ENCODE measurements at places on chromosomes 13 and 19. TPM values are rescaled to one million over a fixed set of nuclear protein-coding genes. Genes with fewer than 3 reads are reported as not detected.

The HSH2D gene
- polyA plus RNA-seq, result 0.39 TPM

The KLK10 gene
- not detected for polyA plus RNA-seq

- no peak for DNase-seq
These were observed 17.1 kb downstream of the PEG3 start for GRCh38 chr19:56823417-56823816.

DNA sequence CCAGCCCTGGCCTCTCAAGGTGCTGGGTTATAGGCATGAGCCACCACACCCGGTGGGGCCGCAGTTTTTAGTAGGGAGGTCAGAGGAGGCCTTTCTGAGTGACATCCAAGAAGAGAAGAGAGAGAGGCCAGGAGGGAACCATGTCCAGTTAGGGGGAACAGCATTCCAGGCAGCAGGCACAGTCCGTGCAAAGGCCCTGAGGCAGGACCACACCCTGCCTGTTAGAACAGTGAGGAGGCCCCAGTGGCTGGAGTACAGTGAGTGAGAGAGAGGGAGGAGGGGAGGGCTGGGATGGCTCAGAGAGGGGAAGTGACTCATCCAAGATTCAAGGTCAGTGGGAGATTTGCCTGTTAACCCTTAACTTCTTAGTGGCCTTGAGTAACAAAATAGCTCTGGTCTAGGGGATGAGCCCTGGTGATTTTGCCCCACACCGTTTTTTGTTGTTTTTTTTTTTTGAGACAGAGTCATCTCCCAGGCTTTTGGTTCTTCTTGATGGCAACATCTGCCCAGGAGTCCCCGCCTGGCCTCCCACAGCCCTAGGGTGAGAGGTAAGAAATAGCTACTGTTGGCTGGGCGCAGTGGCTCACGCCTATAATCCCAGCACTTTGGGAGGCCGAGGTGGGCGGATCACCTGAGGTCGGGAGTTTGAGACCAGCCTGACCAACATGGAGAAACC is 2.7 kb upstream of the PLIN3 start:
- DNase-seq, result no peak

DNA sequence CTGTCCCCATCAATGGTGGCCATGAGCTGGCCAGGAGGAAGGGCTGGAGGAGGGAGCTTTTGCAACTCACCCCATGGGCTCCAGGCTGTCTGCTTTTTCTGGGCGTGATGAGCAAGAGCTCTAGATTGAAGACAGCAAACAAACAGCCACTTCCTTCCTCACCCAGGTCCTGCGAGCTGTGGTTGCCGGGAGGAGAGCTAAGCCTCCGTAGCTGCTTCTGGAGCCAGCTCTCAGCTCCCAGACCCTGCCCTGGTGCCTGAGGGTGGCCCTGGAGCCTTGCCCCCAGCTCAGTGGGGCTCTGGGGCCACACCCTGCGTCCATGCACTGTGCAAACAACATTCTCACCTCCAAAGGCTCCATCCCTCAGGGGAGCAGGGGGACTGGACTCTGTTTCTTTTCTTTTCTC is 6.2 kb downstream of the MYO1F start:
- DNase-seq, result no peak

GRCh38 chr13:22086597-22087330 is 415.9 kb downstream of the FGF9 start:
- peak; percentile 61 for DNase-seq

The BORA gene
- polyA plus RNA-seq, result 4.3 TPM

- no peak for DNase-seq
These were observed 1026.8 kb upstream of the MIR17HG start for GRCh38 chr13:90320664-90321063.

The SMIM44 gene
- polyA plus RNA-seq, result not detected

The CGB3 gene
- polyA plus RNA-seq, result not detected

DNA sequence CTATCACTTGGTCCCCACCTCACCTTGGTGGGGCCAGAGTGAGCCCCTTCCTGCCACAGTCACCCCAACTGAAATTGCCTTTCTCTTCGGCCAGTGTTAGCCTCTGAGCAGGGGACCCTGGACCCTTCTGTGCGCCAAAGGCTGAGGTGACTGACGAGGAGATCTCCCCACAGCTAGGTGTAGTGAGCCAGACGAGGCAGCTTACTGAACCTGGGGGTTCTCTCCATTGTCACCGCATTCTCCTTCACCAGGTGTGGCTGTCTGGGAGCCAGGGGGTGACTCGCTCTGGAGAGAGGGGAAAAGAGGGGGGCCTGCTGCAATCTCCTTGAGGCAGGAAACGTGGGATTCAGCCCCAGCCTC is 1.3 kb downstream of the RPS28 start:
- no peak for DNase-seq

The ZNF557 gene
- polyA plus RNA-seq, result 5.5 TPM

The DCT gene
- polyA plus RNA-seq, result 0.20 TPM

- DNase-seq, result peak; percentile 48
These were observed 676.7 kb upstream of the SPRY2 start for GRCh38 chr13:81017513-81018152.

DNA sequence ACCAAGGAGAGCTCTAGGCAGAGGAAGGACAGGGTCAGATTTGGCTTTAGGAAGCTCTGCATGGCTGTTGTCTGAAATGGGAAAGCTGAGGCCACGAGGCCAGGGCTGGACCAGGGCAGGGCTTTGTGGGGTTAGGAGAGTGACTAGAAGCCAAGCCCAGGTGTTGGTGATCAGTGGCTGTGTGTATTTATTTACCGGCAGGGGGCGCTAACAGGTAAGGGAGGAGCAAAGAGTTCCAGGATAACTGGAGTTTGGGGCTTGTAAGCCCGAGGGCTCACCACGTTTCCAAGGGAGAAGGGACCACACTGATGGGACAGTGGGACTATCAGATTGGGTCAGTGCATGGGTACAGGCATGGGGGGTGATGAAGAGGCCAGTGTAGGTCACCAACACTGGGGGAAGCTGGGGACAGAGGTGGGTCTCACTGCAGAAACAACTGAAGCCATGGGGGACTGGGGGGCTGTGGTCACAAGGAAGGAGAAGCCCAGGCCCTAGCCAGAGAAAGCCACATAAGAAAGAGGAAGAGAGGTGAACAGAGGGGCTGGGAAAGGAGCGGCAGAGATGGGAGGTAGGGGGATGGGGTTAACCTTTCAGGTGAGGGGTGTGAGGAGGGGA is 3.9 kb downstream of the TMEM147 start:
- peak; percentile 68 for DNase-seq

The VPS36 gene
- polyA plus RNA-seq, result 51.5 TPM

The RGL3 gene
- 0.71 TPM for polyA plus RNA-seq

The ZNF723 gene
- 0.08 TPM for polyA plus RNA-seq

The LYPD3 gene
- polyA plus RNA-seq, result 17.0 TPM

The ANGPTL8 gene
- polyA plus RNA-seq, result 0.63 TPM

DNA sequence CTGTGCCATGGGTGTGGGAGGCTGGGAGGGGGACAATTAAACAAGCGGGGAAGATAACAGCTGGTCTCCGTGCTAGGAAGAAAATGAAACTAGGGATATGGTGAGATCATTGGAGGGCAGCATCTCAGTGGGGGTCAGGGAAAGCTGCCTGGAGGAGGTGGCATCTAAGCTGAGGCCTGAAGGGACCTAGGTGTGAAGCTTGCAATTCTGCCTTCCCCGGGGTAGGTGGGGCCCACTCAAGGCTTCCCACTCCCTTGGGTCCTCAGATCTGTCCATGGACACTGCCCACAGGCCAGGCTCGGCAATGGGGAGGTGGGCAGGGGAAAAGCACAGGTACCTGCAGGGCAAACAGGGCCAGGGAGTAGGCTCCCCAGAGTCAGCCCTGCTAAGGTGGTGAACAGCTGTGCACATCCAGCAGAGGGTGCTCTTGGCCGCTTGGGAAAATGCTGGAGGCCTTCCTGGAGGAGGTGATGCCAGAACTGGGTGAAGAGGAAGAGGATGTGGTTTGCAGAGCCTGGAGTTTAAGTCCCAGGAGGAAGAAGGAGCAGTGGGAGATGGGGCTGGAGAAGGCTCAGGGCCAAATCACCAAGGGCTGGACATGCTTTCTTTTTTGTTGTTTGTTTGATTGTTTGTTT is 25.7 kb upstream of the CCNE1 start:
- DNase-seq, result no peak

DNA sequence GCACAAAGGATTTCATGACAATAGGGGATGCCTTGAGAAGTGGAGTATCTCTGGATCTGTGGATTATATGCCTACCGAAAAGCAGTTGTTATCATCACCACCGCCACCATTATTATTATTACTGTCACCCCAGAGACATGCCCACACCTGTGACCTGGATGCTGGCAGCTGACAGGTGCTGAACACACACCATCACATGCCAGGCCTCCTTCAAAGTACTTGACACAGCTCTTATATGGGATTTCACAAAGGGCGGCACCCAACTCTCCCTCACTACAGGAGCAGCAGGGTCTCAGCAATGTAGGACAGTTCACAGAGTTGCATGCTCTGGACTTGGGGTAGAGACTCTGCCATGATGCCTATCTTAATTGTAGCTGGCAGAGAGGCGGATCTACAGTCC is 5.6 kb upstream of the GPR42 start:
- no peak for DNase-seq

The FXYD3 gene
- polyA plus RNA-seq, result not detected

- no peak for DNase-seq
These were observed 136.2 kb downstream of the DNAJC3 start for GRCh38 chr13:95813139-95813538.

The LGALS14 gene
- 0.63 TPM for polyA plus RNA-seq

GRCh38 chr19:46390866-46391265 is 22.5 kb downstream of the CCDC8 start:
- DNase-seq, result no peak

The ADGRE1 gene
- polyA plus RNA-seq, result 0.22 TPM

DNA sequence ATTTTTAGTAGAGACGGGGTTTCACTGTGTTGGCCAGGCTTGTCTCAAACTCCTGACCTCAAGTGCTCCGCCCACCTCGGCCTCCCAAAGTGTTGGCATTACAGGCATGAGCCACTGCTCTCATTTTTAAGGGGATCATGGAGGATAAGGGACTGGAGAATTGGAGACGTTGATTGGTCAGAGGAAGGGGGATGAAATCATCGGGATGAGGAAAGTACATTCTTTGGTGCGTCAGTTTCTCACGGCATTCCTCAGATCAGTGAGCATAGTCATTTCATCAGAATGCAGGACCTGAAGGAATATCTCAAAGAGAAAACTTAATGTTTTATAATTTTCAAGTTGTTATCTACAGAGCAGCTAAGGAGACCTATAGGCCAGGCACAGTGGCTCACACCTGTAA is 14.0 kb downstream of the ZNF114 start:
- DNase-seq, result no peak

- DNase-seq, result no peak
These were observed 428.4 kb downstream of the COG6 start for GRCh38 chr13:40083841-40084240.

DNA sequence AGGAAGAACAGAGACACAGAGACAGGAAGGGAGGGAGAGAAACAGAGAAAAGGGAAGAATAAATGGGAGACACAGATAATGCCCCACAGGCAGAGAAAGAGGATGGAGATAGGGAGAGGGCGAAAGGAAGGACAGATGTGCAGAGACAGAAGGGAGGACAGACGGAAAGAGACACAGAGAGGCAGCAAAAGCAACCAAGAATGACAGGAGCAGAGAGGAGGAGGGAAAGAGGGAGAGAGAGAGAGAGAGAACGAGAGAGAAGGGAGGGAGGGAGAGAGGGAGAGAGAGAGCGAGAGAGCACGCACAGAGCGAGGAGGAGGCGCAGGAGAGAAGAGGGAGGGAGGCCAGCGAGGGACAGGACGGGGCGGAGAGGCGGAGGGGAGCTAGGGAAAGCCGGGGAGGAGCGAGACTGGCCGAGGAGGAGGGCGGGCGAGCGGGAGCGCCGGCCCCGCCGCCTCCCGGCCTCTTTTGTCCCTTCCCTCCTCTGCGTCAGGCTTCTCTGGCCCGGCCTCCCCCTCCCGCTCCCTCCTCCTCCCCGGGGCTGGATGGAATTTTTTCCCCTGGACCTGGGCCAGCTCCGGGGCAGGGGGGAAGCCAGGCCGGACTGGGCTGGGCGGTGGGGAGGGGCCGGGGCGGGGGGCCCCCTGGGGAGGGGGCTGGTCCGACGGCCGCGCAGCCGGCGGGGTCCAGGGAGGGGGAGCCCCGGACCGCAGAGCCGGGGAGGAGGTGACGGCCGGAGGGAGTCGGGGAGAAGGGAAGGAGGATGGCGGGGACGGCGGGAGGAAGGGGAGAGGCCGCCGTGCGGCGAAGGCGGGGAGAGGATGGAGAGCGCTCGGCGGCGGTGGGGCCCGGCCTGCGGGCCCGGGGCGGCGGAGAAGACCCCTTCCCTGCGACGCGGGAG is 4.2 kb upstream of the SPACA6 start:
- DNase-seq, result peak; percentile 97

The KLK3 gene
- polyA plus RNA-seq, result not detected

- DNase-seq, result no peak
These were observed 1006.5 kb downstream of the DIAPH3 start for GRCh38 chr13:59157181-59157580.

The FAM216B gene
- polyA plus RNA-seq, result 0.11 TPM

DNA sequence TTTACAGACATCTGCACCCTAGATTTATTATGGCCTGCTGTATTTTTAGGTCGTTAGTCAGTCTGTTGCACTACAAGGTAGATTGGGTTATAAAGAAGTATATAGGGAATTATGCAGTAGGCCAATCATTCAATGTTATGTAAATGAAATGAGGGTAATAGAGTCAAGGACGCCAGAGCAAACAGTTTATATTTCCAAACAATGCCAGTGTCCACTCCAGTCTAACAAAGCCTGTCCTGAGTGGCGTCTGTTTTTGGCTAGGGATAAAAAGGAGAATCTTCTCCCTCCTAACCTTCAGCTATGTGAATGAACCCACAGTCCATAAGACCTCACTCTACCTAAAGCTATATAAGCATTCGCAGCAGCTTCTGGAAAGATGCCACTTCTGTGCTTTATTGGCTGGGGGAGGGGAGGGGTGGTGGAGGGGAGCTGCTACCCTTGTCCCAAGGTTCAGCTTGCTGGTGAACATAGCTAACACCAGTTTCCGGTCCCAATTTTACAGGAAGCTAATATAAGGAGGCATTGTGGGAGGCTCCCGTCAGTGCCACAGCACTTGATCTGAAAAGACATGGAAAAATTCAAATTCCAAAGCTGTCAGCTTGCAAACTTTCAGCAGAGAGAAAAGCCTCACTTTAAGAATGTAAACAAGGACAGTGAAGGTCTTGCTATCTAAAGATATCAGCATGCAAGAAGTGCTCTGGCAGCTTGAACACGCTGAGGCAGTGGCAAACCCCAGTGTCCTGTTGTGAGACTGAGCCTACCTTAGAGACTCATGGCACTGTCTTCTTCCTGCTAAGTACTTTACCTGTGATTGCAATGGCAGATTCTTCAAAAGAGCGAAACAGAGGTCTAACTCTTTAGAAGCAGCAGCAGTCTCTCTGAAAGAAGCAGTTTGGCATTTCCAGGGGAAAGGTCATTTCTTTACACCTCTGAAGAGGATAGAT is 369.9 kb downstream of the PCDH9 start:
- DNase-seq, result no peak

DNA sequence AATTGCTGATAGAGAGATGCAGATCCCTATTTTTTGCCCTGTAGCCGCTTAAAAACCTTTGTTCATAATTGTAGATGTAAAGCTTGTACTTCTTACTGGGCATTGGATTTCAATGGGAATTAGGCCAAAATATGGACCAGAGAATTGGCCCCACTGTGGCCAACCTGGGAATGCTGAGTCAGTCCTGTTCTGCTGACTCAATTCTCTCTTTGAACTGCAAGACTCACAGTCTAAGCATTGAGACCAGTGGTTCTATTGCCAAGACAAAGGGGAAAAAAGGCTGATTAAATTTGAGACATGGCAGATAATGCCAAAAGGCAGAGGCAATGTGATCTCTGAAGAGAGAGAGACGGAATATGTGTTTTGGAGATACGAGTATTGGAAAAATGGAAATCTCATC is 72.5 kb upstream of the UBL3 start:
- DNase-seq, result no peak

All from muscle of back (tissue), 13 donors.